Head of caudate nucleus (tissue), 42 donors: ENCODE measurements at places on chromosomes 3 and 15.

DNA sequence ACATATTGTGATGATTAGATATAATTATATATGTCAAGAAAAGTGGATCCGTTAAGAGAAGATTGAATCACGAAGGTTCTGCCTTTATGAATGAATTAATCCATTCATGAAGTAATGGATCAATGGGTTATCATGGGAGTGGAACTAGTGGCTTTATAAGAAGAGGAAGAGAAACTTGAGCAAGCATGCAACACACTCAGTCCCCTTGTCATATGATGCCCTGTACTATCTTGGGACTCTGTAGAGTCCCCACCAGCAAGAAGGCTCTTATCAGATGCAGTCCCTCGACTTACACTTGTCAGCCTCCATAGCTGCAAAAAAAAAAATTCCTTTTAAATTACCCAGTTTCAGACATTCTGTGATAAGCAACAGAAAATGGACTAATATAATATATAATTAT is 301.9 kb downstream of the RAP2B start:
- DNase-seq = no peak

DNA sequence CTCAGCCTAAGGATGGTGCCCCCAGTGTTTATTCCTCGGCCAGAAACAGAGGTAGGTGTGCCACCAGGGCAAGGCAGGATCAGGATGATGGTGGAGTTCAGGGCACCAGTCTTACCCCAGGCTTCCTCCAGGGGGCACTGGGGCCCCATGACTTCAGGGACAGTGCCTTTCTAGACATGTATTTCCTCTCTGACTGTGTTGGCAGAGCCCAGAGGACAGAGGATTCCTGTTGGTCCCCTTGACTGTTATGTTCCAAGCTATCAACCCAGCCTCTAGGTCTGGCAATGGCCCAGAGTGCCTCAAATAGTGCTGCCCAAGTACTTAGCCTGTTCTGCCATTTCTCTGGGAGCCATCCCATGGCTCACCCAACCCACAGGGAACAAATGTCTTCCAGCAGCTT is 2.8 kb downstream of the HEMK1 start:
- DNase-seq = peak; percentile 77

DNA sequence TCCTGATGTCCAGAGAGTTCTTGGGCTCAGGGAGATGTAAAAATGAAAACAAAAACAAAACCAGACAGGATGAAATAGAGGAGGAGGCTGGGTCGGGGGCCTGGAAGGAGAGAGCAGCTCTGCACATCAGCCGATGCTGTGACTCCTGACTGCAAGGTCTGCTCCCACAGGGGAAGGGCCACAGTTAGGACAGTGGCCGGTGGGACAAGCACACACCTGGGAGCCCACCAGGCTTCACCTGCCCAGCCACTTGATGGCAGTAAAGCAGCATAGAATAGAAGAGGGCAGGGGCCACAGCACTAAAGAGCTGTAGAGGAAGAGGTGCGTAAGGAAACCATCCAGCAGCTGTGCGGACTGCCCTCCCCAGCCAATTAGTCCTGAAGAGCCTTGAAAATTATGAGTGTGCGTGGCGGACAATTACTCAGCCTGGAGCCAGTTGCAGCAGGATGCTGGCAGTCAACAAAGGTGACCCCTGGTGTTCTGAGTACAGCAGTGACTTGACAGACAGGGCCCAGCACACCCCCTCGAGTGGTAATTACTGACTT is 29.8 kb downstream of the ALS2CL start:
- DNase-seq = no peak

DNA sequence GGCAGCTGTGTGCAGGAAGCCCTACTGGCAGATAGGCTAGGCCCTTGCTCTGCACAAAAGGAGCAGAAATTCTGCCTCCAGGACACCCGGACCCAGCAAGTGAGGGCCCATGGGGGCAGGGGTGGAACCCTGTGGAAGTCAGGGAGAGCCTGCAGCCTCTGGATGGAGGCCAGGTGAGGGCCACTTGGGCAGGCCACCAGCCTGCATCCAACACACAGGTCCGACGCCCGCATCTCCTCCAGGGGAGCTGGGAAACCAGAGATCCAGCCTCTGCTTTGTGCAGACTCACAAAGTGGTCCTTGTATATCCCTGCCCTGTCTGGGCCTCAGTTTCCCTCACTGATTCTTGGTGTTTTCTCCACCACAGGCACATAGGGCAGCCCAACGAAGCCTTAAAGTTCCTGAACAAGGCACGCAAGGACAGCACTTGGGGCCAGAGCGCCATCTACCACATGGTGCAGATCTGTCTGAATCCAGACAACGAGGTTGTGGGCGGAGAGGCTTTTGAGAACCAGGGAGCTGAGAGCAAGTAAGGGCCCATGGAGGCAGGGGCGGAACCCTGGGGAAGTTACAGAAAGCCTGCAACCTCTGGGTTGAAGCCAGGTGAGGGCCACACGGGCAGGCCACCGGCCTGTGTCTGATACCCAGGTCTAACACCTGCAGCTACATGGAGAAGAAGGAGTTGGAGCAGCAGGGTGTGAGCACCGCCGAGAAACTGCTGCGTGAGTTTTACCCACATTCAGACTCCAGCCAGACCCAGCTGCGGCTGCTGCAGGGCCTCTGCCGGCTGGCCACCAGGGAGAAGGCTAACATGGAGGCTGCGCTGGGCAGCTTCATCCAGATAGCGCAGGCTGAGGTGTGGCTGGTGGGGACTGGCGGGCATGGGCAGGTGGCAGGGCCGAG is 16.6 kb downstream of the CSRNP1 start:
- no peak for DNase-seq

DNA sequence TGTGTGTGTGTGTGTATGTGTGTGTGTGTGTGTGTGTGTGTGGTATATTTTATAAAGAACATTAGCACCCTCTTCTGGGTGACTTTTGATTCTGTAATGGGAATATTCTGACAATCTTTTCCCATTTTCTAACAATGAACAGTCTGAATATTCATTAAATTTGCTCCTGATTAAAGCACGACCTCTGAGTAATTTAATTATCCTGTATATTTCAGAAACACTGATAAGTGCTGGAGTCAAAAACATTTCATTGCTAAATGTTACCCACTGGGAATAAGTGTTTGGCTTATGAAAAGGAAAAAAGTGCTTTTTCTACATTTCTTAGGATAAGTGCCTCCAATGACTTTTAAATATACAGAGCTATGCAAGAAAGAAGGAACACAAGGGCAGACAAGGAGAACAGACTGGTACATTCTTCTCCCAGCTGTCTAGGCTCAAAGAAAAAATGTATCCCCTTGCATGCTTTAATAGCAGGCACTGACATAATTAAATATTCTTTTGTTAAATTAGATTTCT is 32.3 kb upstream of the SYNPR start:
- no peak for DNase-seq

GRCh38 chr3:153385343-153385742 is 223.3 kb downstream of the RAP2B start:
- no peak for DNase-seq

DNA sequence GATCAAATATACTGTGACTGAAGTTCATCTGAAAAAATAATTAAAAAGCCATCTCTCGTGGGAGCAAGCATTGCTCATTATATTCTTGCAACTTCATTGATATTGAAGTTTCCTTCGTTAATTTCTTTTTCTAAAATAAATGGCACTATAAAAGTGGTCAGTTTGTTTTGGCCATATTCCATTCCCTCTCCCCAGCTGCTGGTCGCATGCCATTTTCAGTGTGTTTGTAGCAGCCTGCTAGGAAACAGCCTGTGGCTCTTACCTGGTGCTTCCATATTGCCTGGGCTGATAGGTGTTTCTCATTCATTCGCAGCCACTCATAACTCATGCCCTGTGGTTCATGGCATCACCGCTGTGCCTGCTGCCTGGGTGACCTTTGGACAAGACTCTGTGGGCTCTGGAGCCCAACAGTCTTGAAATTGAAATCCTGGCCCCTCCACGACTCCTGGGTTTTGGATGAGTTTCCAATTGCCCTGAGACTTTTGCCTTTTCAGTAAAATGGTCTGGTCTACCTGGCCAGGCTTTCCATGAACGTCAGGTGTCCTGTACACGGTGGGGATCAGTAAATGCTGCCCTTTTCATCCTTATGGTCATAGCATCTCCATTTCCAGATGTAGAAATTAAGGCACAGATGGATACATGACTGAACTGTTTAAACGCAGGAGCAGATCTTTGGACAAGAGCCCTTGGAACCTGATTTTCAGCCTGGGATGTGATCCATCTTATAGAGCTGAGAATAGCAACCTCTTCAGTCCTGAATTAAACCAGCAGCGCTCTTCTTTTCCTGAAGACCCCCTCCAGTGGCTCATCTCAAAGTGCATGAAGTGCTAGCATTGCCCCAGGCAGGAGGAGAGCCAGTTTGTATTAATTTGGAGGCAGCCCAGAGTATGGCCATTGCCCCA is 69.4 kb downstream of the SLCO3A1 start:
- no peak for DNase-seq

DNA sequence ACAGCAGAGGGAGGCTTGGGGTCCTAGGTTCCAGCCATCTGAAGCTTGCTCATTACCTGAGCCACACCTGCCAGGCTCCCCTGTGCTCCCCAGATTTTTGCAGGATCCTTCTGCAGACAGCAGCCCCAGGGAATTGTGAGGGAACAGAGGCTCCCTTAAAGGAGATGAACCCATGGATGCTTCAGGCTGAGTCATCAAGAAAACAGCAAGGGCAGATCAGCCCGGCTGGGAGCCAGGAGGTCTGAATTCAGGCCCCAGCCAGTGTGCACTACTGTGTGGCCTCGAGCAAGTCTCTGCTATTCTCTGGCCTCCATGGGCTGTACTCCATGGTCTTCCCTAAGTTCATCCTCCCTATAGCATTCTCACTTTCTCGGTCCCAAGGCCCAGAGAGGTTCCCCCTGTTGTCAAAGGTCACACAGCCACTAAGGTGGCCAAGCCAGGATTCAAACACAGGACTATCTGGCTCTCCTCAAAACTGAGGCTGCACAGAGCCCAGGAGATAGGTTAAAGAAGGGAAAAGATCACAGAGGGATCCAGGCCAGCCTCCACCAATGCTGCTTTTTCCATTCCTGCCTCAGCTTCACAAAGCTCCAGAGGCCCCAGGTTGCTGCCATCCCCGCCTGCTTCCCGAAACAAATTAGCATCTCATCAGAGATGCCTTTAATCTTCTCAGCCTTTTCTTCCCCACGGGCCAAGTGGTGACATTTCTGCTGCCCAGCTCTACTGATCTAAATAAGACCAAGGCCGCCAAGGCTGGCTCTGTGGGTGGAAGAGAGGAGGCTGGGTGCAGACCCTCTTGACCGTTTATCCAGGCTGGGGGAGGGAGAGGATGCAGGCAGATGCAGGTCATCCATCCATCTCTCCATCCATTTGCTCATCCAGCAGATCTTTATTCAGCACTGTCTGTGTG is 21.2 kb upstream of the GRIP2 start:
- DNase-seq = no peak

- DNase-seq = no peak
Observed at GRCh38 chr3:171200052-171200749, 173.7 kb upstream of the SLC2A2 start.

DNA sequence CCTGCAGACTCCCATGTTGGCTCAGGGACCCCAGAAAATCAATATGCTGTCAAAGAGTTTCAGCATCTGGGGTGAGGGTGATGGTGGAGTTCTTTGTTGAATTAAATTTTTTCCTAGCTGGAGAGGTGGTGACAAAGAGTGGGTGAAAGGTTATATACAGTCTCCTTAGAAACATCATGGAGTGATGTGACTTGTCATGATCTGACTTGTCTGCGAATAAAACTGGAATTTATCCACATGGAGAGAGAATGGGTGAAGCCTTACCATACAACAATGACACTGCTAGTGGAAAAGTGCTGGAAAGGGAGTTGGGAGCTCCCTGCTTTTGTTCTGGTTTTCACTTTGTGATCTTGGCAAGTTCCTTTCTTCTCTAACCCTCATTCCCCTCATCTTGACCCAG is 75.0 kb downstream of the ARNT2 start:
- DNase-seq = no peak

- DNase-seq = no peak
Observed at GRCh38 chr3:149886957-149887356, 73.9 kb downstream of the RNF13 start.

DNA sequence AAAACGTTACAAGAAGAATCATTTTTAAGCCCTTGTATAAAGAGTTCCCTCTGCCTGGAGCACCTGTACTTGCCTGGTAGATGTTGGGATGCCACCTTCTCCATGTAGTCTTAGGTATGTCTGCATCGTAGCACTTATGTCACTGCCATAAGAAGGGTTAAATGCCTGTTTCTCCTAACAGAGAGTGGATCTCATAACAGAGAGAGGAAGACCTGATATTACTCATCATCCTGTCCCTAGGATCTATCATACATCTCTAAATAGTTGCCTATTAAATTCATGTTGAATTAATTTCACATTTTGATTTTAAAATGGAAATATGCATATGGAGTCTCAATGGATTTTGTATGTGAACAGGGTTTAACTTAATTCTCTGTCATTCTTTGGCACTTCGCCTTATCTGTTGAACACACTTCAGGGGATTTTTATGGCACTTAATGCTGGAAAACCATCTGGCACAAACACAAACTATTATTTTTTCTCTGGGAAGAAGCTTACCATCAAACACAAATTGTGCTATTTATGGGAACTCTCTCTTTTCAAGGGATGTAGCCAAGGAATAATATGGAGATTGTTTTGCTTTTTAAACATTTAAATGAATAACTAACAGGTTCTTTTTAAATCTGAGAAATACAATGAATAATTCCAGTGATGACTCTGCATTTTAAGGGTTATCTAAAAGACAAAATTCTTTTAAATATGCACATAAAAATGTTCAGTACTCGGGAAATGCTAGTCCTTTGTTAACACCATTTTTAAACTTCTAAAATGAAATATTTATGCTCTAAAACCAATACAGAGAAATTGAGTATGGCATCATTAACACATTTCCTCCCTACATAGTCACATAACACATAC is 230.7 kb downstream of the ZNF385D start:
- no peak for DNase-seq

GRCh38 chr3:164940745-164941144 is 137.6 kb downstream of the SI start:
- DNase-seq = no peak

GRCh38 chr3:154794814-154795445 is 285.2 kb upstream of the MME start:
- DNase-seq = no peak

DNA sequence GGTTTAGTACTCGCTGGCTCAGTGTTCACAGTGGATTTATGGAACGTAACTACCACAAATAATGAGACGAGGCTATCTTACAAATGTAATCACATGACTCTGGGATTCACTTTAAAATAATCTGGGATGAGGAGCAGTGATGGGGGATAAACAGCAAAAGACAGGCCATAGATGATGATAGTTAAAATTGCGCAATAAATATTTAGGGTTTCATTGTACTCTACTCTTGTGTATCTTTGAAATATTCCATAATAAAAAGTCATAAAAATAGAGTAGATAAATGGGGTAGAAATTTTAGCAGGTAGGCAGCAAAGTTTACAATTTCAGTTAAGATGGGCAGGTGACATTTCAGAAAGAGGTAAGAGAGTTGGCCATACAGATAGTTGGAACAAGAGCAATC is 196.6 kb downstream of the KCNMB2 start:
- DNase-seq = no peak

DNA sequence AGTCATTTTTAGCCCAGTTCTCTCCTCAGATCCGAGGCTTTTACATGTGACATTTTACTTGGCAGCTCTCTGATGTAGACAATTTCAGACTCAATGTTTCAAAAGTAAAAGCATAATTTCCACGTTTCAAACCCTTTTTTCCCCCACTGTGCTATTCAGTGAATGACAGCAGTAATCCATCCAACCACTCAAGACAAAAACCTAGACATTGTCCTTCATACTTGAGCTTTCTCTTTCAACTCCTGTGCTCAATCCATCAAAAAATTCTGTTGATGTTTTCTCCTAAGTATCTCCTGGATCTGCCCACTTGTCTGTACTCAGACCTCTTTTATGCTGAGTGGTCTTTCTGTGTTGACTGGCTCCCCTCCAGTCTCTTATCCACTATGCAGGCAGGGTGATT is 214.7 kb downstream of the CHL1 start:
- DNase-seq = no peak
